ENCODE measurements at places on chromosomes 12 and 14. TPM values are rescaled to one million over a fixed set of nuclear protein-coding genes. Genes with fewer than 3 reads are reported as not detected.

KRT7 gene
- 1,968 TPM for total RNA-seq

SLC22A17 gene
- 13.2 TPM for total RNA-seq

IL31 gene
- total RNA-seq, result not detected

DAD1 gene
- 251 TPM for total RNA-seq

All from left lung (tissue), 14 donors.